ENCODE measurements at places on chromosomes 4 and X.

DNA sequence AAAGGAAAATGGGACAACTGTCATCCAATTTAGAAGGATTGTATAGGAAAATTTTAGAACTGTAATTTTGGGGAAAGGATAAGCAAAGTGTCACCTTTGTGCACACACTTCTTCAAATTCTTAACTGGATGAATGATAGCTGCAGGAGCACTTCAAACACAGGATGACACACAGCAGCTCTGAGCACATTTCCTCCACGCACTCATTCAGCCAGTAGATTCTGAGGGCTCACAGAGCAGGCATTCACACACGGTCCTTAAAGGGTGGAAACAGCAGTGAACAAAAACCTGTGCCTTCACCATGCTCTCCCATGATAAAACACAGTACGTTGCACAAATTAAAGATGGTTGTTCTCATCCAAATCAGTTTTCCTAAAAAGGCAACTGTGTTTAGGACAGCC lies 38.5 kb upstream of the KLF3 start:
- no peak for DNase-seq

- no peak for DNase-seq
Measured at GRCh38 chr4:139460565-139460964, 6.6 kb downstream of the RAB33B start.

DNA sequence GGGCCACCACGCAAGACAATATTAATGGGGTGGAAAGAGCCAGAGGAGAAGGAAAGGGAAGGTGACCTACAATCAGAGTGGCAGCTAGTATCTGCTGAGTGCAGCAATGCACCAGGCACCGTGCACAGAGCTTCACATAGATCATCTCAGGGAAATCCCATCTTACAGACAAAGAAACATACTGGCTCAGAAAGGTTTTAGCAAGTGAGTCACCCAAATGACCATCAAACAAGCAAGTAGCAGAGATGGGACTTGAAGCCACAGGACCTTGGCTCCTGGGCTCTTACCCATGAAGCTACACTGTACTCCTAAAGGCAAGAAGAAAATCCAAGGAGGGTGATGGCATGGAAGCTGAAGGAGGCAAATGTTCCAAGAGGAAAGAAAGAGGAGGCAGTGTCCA lies 6.8 kb downstream of the ANXA5 start:
- DNase-seq = no peak

DNA sequence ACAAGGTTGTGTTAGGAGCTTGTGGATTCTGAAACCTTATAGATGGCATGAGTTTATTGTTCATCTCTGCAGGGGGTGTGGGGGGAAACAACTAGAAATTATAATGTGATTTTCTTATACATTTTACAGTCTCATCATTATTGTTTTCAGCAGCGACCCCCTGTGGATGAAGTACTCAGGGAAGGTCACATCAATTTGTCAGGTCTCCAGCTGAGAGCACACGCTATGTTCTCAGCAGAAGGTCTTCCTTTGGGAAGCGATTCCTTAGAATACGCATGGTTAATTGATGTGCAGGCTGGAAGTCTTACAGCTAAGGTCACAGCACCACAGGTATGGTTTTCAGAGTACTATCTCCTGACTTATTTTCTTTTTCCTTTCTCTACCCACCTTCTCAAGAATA lies 72.2 kb downstream of the BLTP1 start:
- no peak for DNase-seq

DNA sequence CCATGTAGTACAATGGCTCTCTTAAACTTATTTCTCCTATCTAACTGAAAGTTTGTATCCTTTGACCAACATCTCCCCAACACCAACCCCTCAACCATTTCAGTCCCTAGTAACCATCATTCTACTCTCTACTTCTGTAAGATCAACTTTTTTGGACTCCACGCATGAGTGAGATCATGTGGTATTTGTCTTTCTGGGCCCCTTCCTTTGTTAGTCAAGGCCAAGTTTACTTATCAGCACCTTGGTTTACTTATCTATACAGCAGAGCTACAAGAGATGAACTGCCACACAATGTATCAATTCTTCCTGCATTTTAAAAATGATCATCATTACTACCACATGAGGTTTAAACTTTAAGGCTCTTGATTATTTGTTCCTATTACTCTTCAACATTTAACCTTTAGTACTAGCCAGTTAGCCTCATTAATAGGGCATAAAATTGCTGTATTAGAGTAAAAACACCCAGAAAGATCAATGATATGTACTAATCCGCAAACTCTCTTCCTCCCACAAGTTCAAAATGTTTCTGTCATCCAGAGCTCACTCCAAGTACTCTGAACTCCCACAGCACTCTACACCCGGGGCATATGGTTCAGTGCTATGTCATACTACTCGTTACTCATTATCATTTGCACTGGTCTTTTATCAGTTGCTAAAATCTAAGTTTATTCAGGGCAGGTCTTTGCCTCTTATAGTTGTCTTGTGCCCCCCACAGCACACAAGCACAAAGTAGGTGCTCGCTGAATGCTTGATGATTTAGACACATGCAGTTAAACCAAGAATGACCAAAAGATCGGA lies 145.7 kb upstream of the ADAMTS3 start:
- no peak for DNase-seq

DNA sequence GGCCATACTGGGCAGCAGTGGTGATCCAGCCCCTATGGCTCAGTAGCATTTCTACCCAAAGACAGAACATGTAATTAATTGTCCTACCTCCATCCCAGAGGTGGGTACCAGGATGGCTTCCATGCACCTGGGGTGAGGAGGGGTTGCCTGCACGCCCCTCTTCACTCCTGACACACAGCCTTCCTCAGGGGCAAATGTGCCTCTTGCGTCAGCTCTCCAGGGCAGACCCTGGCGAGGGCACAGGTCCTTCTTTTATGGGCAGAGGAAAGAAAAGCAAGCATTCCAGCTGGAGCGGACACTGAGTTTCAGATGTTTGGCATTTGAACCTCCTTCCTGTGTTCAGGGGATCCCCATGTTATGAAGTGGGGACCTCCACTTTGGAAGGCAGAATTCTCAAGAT lies 95.6 kb downstream of the PHKA2 start:
- DNase-seq = no peak

DNA sequence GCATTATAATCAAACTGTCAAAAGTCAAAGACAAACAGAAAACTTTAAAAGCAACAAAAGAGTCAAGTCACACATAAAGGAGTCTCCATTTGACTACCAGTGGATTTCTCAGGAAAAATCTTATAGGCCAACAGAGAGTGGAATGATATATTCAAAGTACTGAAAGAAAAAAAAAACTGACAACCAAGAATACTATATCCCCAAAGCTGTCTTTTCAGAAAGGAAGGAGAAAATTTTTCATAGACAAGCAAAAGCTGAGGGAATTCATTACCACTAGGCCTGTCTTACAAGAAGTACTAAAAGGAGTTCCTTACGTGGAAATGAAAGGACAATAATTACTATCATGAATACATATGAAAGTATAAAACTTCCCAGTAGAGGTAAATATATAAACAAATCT lies 39.0 kb downstream of the SLC10A7 start:
- no peak for DNase-seq

GRCh38 chr4:11799196-11799595 lies 370.5 kb upstream of the HS3ST1 start:
- no peak for DNase-seq

- DNase-seq = no peak
Measured at GRCh38 chr4:174172274-174172673, 111.2 kb downstream of the FBXO8 start.

DNA sequence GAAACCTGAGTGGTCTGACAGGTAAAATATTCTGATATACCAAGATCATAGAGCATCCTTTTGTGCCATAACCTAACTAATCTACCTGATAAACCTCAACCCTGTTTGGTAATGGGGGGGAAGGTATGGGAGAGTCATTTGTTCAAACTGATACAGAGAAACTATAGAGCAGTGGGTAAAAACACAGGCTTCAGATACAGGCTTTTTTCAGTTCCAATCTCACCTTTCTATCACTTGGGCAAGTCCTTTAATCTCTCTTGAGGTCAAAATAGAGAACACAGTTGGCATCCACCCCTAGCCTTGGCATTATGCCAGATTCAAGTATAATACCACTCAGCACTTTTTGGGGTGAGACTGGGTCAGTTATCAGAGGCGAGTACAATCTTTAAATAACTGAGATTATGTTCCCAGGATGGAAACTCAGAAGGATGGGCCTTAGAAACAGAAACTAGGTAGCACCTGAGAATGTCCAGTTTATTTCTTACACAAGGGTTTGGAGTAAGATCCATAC lies 880 bp upstream of the ETDC start:
- no peak for DNase-seq

DNA sequence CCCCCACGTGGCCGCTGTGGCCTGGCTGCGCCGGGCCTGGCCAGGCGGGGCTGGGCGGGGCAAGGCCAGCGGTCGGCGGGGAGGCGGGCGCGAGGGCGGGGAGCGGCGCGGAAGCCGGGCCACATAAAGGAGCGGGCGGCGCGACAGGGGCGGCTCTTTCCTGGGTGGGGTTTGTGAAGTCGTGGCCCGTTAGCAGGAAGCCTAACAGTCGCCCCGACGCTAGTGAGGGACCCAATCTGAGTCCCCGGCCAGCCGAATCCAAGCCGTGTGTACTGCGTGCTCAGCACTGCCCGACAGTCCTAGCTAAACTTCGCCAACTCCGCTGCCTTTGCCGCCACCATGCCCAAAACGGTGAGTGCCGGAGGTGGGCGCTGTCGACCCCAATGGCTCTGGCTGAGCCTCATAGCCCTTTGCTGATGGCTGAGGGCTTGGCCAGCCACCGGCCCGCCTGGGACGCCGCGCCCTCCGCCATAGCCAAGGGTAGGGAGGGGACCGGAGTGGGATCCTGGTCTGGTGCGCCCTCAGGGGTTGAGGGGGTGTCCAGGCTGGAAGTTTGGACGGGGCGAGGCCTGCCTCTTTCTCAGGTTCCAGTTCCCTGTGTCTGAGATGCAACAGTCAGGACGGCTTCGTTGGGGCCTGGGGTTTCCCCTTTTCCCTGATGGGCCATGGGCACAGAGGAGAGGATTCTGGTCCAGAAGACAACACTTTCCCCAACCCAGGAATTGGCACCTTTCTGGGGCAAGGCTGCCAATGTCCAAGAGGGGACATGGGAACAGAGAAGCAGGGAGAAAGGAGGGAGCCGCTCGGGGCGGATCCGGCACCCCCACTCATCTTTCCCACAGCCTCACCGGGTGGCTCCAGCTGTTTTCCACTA lies at the start of gene MSN:
Gene MSN, plus strand, starts transcription at position 152 of the 874 bp plus-strand sequence. Its CDS starts 188 bp downstream, at position 340.
- DNase-seq = no peak

GRCh38 chr4:177308125-177308524 lies 1.5 kb upstream of the NEIL3 start:
- DNase-seq = no peak

GRCh38 chr4:41748571-41749475 lies at the start of gene PHOX2B:
Gene PHOX2B, minus strand, starts transcription at chr4:41748725. Its CDS starts 115 bp downstream, at chr4:41748610.
- DNase-seq = no peak

- no peak for DNase-seq
Measured at GRCh38 chrX:48487362-48487798, 11.4 kb downstream of the FTSJ1 start.

DNA sequence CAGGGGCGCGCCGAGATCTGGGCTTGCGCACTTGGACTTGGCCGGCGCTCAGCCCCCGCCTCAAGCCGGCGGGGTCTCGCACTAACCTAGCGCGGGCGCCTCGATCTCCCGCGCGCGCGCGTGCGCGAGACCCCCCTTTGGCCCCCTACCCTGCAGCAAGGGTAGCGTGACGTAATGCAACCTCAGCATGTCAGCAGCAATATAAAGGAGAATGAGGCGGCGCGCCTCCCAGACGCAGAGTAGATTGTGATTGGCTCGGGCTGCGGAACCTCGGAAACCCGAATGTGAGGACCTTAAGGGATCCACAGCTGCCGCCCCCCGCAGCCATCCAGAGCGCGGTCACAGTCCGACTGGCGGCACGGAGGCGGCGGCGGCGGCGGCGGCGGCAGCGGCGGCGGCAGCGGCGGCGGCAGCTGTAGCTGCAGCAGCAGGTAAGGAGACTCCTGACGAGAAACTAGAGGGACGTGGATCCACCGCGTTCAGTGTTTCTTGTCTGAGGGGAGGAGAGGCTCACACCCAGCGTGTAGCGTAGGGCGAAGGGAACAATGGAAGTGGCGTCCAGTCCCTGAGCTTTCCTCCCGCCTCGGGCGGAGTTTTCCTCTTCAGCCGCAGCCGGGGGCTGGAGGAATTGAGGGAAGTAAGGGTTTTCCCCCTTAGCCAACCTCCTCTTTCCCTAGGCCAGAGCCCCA lies at the start of the genes SATL1 and ZNF711:
Gene SATL1, minus strand, starts transcription at position 19 of the 689 bp plus-strand sequence. CDS start 134,811 bp downstream, outside the sequence.
Gene ZNF711, plus strand, starts transcription at position 231 of the 689 bp plus-strand sequence. CDS start 3,582 bp downstream, outside the sequence.
- peak; percentile 81 for DNase-seq

DNA sequence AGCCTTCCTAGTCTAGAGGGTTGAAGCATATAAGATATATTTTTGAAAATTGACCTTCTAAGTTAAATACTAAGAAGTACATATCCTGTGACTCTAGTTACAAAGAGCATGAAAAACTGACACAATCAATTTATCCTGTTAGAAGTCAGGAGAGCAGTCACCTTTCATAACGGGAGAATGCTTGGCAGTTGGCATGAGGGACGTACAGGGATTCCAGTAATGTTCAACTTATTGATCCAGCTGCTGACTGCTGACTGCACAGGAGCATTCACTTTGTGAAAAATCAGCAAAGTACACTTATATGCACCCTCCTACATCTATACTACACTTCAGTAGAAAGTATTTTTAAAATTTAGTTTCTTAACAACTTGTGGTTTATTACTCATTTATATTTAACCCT lies 4.2 kb downstream of the ADAMTS3 start:
- no peak for DNase-seq

DNA sequence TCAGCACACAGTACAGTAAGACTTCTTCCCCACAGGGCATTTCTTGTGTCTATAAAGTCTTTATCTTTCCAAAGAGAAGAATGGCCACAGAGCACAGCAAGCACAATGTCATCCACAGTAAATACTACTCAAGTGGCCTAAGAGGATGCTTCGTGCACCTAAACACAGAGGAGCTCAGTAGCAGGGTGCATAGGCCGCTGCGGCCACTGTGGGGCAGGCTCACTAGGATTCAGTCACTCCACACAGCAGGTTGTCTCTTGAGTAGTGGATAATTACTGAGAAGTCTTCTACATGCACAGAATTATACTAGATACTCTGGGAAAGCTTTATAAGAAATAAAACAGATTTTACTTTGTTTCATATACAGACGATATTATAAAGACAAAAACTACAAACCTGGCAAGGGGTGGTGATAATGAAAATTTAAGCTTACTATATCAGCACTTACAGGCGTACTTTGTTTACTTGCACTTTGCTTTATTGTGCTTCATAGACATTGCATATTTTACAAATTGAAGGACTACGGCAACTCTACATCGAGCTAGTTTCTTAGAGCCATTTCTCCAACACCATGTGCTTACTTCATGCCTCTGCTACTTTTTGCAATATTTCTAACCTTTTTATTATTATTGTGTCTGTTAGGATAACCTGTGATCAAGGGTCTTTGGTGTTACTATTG lies 78.5 kb downstream of the PRDM5 start:
- DNase-seq = no peak

DNA sequence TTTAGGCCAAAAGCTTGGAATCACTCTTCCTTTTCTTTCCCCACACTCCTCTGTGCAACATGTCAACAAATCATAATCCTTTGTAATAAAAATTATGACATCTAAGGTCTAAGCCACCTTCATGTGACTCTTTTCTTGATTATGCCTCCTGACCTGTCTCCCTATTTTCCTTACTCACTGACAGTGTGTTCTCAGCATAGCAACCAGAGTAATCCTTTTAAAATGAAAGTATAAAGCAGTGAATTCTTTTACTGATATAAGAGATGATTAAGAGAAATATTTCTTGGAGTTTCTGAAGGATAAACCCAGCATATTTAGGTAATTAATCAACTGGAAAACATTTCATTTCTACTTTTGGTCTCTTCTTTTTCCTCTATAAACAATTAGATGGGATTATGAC lies 44.7 kb downstream of the USO1 start:
- DNase-seq = no peak

GRCh38 chr4:73727685-73728084 lies 12.7 kb upstream of the CXCL8 start:
- DNase-seq = no peak
